ENCODE measurements at places on chromosomes 2 and 18.

- DNase-seq: no peak
Observed at GRCh38 chr2:165833156-165833555, 39.1 kb upstream of the GALNT3 start.

DNA sequence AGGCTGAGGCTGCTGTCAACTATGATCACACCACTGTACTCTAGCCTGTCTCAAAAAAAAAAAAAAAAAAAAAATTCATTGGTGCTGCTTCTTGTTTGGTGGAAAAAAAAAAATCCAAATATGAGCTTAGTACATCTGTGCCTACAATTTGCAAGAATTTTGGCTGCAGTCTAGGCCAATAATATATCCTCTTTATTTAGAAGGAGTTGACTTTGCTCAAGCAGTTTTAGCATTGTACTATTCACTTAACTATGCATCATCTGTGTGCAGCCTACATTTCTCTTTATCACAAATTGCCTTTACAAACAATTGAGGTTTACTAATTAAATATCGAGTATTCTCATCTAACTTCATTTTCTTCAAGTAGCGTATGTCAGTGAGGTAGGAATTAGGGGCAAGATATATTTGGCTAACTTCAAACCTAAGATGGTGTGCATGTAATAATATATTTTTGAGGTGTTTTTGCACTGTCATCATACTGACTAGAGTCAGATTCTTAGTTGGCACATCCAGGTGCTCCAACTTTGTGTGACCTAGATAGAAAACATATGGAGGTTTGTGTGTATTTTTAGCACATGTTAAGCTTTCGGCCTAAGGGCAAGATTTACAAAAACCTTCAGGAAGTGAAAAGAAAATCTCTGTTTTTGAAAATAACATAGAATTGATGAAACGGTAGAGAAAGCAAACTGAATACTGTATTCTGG, 51.8 kb downstream of the PMS1 start:
- DNase-seq: no peak

- DNase-seq: no peak
Observed at GRCh38 chr18:29616867-29617266, 1425.7 kb downstream of the DSC3 start.

DNA sequence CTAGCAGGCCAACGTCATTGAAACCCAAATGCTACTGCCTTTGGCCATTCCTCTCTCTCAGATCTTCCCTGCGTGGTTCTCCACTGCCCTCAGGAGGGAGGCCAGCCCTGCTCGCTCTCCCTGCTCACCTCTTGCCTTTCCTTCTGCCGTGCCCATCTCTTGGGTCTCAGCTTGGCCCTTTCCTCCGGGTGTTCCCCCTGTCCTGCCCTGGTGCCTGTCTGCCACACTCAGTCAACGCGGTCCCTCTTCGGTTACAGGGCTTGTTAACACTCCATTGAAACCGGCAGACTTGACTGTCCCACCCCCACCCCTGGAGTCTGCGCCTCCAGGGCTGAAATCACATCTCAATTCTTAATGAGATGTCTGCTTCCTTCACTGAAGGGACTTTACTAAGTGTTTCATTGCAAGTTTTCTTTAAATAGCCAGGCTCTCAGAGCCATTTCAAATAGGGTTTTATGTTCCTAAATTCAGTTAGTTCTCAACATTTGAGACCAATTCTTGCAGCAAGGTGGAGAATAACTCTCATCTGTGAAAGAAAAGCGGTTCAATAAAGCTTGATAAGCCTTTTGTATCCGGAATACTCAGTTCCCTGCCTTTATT, 237.6 kb downstream of the DYSF start:
- DNase-seq: no peak

DNA sequence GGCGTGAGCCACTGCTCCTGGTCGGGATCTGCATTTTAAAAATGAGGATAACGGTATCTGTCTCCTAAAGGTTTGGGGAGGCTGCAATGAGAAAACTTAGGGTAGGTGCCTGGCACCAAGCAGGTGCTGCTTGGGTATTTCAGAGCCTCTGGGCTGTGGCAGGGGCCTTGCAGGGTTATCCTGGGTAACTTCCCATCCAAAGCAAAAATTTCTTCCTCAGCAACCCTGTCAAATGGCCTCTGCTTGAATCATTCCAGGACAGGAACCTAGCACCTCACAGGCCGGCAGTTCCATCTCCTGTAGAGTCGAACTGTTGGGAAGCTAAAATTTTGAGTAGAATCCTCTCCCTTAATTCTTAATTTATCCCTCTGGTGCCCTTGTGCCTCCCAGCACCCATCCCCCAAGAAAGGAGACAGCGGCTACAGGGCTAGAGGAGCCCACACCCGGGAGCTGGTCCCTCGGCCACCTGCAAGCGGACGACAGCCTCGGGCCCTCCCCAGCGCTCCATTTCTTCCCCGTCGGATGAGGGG, 868 bp downstream of the CGREF1 start:
- DNase-seq: no peak

- no peak for DNase-seq
Observed at GRCh38 chr2:10918661-10919409, 7.1 kb downstream of the KCNF1 start.

DNA sequence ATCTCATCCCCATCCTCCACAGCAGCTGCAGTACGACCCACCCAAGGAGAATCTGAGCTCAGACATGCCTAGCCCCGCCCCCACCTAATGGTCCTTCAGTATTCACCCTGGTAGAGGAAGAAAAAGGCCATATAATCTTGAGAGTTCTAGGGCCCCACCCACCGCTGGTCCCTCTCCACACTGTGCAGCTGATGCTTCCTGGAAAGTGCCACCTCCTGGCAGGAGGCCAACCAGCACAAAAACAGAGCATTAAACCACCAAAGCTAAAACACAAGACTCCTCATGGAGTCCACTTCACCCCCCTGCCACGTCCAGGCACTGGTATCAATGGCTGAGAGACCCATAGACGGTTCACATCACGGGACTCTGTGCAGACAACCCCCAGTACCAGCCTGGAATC, 40.7 kb downstream of the MC4R start:
- no peak for DNase-seq

GRCh38 chr2:28662044-28662443, 89.6 kb upstream of the PPP1CB start:
- DNase-seq: no peak

DNA sequence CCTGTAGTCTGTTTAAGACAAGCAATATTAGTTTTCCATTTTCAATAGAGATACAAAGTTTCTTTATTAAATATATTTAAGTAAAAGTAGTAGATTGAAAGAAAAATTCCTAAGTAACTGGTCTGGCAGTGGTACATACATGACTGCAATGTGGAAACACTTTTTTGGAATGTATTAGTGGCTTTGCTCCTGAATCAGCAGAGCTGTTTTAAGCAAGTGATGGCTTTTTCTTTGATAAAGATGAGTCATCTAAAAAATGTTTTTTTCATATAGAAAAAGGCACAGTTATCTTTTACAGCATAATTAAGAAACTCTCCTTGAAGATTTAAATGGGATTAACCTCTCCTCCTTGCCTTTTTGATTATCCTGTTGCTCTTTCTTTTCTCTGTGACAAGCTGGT, 34.9 kb downstream of the KDM3A start:
- no peak for DNase-seq

DNA sequence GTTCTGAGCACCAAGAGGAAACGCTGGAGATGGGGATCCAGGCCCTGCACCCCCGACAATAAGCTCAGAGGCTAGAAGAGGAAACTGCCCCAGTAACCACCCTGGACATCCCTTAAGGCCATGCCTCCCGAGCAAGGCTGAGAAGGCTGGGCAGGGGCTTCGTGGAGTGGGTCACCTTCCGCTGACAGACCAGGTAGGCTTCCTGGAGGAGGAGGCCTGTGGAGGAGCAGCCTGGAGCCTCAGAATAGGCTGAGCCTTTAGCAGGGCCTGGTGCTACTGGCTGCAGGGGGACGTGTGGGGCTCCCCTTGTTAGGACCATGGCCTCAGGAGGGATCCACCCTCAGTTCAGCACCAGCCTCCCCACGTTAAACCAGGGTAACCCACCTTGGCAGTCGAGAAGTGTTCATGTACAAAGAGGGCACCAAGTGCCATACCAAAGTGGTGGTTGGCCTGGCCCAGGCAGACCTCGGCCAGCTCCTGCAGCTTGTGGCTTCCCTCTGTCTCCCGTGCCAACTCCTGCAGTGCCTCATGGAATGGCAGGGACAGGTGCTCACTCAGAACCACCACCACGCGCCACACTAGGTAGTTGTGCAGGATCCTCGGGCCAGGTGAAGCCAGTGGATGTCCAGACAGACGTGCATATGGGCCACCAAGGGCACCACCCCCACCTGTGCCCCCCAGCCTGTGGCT, 28.5 kb upstream of the ALPP start:
- DNase-seq: no peak

GRCh38 chr2:169712791-169713227, 18.5 kb downstream of the PHOSPHO2 start:
- DNase-seq: no peak

DNA sequence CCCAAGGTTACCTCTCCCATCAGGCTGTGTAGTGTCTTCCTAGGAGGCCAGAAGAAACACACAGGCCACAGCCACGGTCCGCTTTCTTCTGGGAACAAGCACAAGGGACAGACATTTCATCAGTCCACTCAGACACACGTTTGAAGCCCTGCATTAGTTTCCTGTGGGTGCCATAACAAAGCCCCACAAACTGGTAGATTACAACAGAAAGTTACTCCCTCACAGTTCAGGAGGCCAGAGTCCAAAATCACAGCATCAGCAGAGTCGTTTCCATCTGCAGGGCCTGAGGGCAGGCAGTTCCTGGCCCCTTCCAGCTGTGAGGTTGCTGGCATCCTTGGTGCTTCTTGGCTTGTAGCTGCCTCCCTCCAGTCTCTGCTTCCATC, 8.8 kb upstream of the PRLH start:
- no peak for DNase-seq

DNA sequence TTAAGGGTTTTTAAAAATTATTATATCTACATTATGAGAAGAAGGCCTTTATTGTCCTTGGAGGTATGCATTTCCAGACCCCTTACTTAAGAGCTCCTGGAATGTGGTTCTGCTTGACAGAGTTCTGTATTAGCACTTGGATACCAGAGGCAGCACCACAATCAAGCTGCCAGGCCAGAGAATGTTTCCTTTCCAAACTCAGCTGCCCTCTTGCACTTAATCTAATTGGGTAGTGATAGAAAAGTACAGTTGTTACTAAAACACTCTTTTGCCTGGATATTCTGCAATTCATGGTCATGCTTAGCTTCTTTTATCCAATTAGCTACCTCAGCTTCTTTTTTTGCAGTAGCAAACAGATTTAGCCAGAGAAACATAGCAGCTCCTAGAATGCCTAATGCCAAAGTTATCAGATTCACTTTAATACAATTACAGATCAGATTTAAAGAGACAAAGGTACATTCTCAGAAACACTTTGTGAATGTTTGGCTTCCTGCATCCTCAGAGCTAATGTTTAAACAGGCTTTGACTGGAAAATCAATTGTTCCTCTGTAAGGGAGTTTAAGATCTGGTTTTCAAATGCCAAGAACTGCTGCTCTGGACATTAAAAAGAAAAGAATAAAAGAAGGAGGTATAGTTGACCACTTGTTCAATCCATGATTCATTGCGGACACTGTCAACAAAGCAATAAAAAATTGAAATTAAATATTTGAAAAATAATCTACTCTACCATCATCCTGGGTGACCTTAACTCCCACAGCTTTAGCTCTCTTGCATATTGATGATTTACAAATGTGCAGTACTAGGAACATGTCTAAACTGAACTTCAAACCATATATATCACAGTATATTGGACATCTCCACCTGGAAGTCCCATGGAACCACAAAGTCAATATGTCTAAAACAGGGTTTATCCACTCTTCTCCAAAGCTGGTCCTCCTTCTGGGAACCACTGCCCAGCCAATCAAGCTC, 12.8 kb downstream of the NOSTRIN start:
- DNase-seq: no peak

GRCh38 chr2:72745679-72746368, 80.0 kb downstream of the EXOC6B start:
- DNase-seq: peak; percentile 46

DNA sequence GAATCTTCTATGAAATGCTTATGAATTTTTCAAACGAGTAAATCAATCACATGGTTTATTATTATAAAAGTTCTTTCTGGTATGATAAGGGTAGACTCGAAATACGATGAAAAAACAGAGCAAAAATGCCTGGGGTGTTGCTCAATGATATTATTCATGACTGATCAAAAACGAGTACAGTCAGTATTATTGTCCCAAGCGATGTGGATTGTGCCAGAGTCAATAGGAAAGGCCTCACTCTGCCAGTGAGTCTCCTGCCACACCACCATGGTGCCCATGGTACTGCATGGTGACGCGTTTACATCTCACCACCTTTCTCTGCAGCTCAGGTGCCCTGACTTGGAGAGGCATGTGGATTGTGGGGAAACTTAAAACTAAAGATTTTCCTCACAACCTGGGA, 58.5 kb downstream of the KCTD1 start:
- DNase-seq: no peak

GRCh38 chr2:108923019-108923700, 65.9 kb downstream of the EDAR start:
- DNase-seq: no peak

DNA sequence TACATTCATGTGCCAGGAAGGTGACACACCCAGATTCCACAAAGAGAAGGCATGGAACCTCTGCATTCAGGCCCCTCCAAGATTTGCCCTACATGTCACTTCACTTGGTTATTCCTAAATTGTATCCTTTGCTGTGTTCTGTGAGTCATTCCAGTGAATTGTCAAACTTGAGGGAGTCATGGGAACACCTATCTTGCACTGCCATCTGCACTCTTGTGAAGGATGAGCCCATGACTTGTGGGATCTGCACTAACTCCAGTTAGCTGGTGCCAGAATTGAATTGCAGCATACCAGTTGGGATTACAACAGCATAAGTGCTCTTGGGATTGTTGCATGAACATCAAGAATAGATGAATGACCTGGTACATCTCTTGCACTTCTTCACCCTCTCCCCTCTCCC, 1288.0 kb upstream of the ZEB2 start:
- no peak for DNase-seq

- peak; percentile 60 for DNase-seq
Observed at GRCh38 chr2:238370823-238371372, 50.6 kb downstream of the TRAF3IP1 start.

- DNase-seq: no peak
Observed at GRCh38 chr18:43507842-43508481, 230.7 kb upstream of the SYT4 start.

GRCh38 chr2:34578641-34579040, 979.5 kb upstream of the FAM98A start:
- no peak for DNase-seq

DNA sequence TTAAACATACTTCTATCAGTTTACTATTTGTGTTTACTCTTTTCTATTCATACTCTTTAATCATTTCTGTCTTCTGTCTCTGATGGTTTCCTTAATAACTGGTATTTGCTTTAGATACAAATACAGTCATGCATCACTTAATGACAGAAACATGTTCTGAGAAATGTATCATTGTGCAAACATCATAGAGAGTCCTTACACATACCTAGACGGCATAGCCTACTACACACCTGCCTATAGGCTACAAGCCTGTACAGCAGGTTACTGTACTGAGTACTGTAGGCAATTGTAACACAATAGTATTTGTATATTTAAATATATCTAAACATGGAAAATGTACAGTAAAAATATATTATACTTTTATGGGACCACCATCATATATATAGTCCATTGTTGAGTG, 36.3 kb downstream of the VSNL1 start:
- no peak for DNase-seq
